ENCODE measurements at places on chromosomes 13 and 19.
A peak's percentile ranks its signal among the peaks of the same experiment; 100 is the strongest.

- DNase-seq, result no peak
These were observed 73.0 kb downstream of the MAP4K1 start for GRCh38 chr19:38544569-38545315.

DNA sequence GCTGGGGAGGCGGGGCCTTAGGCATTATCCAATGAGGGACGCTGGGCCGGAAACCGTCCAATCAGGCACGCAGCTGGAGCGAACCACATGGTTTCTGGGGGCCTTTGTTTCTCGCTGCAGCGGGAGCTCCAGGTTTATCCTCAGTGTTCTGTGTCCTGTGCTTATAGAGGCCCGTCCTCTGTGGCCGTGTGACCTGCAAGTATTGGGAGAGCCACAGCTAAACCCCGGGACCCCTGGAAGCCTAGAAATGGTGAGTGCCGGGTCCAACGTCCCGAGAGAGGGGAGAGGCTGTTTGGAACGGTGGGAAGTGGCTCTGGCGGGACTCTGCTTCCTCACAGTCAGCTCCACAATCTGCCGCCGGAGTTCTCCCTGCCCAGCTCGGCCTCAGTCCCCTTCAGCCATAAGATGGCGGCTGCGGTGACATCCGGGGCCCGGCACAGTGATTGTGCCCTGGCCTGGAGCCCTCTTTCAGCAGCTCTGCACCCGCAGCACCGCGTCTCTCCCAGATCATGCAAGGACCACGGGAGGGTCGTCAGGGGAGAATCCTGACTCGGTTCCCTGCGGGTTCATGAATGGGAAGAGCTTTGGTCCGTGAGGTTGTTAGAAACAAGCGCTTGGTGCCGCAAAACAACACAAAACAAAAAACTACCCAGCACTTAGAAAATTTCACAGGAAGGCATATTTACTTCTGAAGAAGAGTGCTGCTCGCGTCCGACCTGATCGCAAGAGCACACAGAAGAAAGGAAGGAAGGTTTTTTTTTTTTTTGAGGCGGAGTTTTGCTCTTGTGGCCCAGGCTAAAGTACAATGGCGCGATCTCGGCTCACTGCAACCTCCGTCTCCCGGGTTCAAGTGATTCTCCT, at the start of gene ZNF253:
Gene ZNF253 (plus strand): TSS at position 133 of the 861 bp plus-strand sequence. CDS start 115 bp downstream, at position 248.
- DNase-seq, result peak; percentile 96

GRCh38 chr13:51420681-51421490, 31.9 kb downstream of the INTS6 start:
- no peak for DNase-seq

DNA sequence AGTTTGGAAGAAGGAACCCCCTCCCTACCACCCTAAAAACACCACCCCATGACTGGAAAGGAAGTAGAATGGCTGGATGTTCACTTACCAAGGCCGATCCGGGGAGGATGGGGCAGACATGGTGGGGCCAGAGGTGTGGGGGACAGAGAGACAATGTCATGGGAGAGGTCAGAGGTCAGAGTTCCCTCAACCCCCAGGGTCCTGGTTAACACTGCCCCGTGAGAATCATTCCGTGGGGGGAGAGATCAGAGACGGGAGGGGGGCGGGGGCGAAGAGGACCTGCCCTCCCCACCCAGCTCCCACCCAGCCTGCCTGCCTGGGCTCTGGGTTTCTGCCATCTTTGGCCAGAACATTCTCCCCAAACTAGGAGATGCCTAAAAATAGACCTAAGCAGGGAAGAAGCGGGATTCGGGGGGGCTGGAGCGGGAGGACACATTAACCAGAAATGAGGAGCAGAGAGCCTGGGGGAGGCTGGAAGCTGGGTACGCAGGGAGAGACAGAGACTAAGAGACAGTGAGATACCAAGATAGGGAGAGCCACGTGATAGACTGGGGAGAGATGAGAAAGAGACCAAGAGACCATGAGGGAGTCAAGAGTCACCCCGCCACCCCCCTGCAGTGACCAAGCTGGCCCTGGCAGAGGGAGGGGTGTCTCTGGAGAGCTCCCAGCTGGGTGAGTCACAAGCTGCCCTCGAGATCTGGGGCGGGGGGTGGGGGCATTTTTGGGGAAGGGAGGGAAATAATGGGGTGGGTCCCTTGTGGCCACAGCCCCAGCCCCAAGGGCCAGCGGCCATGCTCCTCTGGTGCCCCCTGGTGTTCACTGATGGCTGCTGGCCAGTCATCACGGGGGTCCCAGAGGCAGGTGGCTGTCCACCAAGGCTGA, 6.1 kb upstream of the KANK2 start:
- DNase-seq, result peak; percentile 54

DNA sequence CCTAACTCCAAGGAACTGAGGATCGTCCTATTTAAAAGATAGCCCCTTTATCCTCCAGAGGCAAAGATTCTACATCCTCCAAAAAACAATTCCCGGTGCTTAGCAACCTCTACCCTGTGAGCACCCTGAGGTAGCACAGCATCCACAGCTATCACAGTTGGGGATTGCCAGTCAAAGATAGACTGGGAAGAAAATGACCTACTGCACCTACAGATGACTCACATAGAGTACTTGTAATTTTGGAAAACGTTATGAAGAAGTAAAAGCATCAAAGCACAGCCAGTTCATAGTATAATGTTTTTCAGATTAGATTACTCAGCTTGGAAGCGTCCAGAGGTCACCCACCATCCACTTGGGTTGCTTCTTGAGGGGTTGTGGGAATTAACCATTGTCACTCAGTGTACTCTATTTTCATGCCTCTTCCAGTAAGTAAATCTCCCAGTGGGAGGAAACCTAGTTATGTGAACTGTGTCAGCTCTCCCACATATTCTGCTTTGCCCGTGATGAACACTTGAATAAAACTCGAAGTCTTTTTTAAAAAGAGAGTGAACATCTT, 8.9 kb upstream of the FAM124A start:
- DNase-seq, result no peak

- no peak for DNase-seq
These were observed 321.1 kb downstream of the MYO16 start for GRCh38 chr13:108950333-108951010.

GRCh38 chr19:50461066-50461875, 15.0 kb upstream of the EMC10 start:
- DNase-seq, result peak; percentile 82

- DNase-seq, result no peak
These were observed 12.0 kb upstream of the DZIP1 start for GRCh38 chr13:95656386-95657015.

- DNase-seq, result peak; percentile 72
These were observed at the start of gene EML2 for GRCh38 chr19:45638930-45639729. EML2 (minus strand) TSS chr19:45639397; CDS start chr19:45639376, 21 bp downstream.

- no peak for DNase-seq
These were observed 267.3 kb downstream of the DLEU7 start for GRCh38 chr13:50576156-50576555.

- DNase-seq, result peak; percentile 83
These were observed 11.3 kb downstream of the EPS8L1 start for GRCh38 chr19:55086730-55087541.

DNA sequence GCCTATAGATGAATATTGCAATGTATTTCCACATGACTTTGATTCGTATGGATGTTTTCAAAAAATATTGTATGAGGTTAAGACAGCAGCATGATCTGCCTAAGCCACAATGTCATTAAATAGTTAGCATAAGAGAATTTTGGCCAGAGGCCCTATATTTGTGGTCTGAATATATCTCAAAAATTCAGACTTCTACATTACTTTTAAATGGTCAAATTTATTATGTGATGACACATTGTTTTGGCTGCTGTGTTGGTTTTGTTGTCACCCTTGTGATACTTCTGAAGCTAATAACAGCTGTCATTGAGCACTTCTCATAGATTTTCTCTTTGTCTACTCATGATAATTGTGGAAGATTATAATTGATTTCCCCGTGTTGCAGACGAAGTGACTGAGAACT, 288.2 kb downstream of the MYO16 start:
- DNase-seq, result no peak

DNA sequence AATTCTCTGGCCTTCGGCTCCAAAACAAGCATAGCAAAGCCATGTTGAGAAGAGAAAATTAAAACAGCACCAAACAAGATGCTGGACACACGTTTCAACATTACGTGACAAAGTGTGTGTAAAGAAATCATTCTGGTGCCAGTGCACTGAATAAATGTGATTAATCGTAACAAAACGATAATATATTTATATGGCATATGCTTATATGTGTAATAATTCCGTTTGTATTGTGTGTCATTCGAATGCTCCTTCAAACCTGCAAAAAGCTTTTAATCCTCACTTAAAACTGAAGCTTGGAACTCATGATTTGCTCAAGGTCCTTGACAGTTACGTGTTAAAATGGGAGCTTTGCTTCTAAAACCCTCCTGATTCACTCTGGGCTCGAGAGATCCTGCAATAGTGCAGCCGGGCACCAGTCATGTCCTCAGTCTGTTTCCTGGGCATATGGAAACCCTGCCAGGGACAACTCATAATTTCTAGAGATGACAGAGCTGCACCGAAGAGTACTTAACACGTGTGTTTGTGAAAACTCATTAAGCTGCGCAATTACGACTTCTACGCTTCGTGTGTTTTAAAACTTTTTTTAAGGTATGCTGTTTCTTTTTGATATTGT, 731 bp upstream of the AKAP8L start:
- no peak for DNase-seq

- peak; percentile 20 for DNase-seq
These were observed 63.7 kb downstream of the KL start for GRCh38 chr13:33079960-33080359.

GRCh38 chr13:30841154-30841553, 64.9 kb upstream of the MEDAG start:
- no peak for DNase-seq

DNA sequence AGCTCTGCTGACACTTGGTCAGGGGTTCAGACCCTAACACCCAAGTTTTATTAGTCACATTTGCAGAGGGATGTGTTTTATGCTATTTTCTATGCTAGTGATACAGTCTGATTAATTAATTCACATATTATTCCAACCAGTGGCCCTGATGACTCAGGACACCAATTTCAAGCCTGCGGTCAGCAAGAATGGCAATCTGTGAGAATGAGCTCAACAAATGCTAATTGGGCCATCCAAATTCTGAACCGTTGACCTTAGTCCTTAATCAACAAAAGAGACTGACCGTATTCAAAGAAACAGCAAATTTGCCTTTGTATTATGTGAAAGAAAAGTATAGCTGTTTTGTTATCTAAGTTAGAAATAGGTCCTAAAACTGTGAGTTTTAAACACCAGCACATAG, 9.6 kb upstream of the KL start:
- no peak for DNase-seq

GRCh38 chr13:30679483-30680330, 55.6 kb upstream of the ALOX5AP start:
- peak; percentile 67 for DNase-seq

- peak; percentile 59 for DNase-seq
These were observed 65.6 kb downstream of the C13orf42 start for GRCh38 chr13:51045451-51045850.

DNA sequence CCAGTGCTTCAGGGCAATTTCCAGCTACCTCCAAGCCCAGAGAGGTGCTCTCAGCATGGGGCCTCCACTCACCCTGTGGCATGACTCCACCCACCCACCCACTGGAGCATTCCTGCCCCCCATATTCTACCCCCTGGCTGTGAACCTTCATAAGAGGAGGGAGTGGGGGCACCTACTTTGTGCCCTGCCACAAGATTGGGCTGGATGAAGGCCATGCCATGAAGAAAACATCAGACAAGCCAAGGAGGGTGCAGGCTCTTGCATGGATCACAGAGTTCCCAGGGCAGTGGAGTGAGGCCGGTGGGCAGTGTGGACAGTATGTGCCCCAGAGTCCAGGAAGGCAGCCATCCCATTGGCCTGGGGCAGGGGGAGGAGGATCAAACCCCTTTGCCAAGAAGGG, 97.8 kb downstream of the UQCRFS1 start:
- no peak for DNase-seq

- peak; percentile 79 for DNase-seq
These were observed 821 bp downstream of the TDRD3 start for GRCh38 chr13:60397704-60398378.

DNA sequence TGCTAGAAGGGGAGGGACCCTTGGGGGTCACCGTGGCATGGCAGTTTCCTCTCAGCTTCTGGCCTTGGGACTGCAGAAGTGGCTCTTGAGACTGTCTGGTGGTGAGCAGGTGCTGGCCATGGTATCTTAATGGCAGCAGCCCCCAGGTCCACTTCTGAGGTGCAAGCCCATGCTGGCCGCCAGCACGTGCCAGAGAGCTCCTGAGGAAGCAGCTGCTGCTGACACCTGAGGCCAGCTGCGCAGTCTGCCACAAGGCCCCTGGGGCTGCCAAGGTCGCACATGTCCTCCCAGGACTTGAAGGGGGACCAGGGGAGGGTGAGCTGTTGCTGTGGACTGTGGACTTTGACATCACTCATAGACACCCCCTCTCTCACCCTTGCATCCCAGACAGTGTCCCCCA, 48.0 kb downstream of the NFIX start:
- DNase-seq, result no peak

- DNase-seq, result no peak
These were observed 74.2 kb upstream of the CSNK1A1L start for GRCh38 chr13:37179645-37180044.

GRCh38 chr19:35549174-35549788, 3.9 kb downstream of the TMEM147 start:
- peak; percentile 77 for DNase-seq

GRCh38 chr13:19622193-19622592, 11.3 kb upstream of the MPHOSPH8 start:
- no peak for DNase-seq

DNA sequence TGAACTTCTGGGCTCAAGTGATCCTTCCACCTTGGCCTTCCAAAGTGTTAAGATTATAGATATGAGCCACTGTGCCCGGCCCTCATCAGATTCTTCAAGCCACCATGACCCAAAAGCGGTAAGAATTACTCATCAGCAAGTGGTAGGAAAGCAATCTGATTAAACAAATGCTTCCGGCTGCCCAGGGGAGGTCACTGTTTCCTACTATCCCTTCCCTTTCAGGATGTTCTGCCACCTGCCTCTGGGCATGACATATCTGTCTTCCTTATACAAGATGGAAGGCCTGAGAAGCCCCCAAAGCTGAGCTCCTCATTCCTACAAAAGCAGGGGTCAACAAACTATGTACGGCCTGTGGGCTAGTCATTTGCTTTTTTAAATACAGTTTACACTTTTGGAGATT, 7.0 kb downstream of the ABHD8 start:
- peak; percentile 13 for DNase-seq

DNA sequence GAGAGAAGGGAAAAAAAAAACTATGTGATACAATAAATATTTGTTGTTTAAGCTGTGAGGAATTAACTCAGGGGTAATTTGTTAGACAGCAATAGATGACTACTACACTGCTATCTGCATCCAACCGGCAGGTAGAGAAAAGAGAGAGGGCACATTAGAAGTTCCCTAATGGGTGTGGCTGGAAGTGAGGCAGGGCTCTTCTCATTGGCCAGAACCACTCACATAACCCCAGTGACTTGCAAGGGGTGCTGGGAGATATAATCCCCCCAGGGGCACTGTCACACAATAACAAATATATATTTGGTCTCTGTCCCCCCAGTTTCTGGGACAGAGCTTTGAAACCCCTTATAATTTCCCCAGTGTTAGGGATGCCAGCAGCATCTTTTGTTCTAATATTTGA, 24.3 kb downstream of the FGF21 start:
- DNase-seq, result no peak
